ENCODE measurements at places on chromosomes 2 and 18.

DNA sequence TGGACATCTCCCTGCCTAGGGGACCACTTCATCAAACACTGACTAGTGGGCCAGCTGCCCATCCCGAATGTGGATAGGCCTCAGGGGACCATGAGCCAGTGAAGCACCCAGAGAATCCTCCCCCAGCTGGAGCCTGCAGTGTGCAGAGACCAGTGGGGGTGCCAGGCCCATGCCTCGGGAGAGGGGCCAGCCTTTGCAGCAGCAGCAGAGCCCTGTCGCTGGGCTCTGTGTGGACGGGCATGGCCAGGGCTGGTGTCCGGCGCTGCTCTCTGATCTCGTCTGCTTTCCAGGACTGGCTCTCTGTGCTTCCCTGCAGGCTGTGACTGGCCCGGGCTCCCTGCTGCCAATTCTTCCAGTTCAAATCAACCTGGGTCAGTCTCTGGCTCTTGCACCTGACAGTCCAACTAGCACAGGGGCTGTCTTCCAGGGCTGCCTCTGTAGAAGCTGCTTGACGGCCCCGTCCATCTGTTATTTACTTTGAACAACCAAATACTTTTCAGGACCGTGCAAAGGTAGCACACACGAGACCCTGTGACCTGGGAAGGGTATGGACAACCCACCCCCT is 11.4 kb downstream of the KCNIP3 start:
- DNase-seq, result no peak

DNA sequence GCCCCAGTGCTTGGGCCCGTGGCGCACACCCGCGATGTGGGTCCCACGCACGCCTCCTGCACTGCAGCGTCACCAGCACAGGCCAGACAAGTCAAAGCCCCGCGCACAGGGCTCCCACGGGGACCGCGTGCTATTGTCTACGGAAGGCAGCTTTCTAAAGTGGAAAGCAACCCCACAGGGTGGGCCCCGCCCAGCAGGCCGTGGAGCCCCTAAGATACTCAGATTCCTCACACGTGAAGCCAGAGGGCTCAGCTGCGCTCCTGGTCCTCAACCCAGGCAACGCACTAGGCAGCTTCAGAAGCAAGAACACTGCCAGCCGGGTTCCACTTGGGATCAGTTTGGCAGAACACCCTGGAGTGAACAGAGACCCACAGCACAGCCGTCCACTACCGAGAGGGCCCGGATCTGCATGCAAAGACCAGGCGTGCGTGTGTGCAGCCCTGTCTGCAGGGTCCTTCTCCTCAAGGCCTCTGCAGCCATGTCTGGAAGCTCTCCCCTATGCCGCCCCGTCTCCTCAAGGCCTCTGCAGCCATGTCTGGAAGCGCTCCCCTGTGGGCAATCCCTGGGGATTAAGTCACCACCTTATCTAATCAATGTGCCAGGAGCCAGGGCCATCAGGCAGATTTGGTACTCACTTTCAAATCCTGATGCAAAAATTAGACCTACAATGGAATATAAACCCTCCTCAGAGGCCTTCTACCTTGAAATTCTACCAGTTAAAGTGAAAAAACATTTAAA is 231.3 kb downstream of the HDAC4 start:
- no peak for DNase-seq

DNA sequence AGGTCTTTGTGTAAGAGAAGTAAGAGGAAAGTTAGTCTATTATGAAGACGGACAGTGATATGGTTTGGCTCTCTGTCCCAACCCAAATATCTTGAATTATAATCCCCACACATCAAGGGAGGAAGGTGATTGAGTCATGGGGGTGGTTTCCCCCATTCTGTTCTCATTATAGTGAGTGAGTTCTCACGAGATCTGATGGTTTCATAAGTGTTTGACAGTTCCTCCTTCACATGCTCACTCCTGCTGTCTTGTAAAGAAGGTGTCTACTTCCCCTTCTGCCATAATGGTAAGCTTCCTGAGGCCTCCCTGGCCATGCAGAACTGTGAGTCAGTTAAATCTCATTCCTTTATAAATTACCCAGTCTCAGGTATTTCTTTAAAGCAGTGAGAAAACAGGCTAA is 67.6 kb downstream of the NEURL3 start:
- DNase-seq, result no peak

DNA sequence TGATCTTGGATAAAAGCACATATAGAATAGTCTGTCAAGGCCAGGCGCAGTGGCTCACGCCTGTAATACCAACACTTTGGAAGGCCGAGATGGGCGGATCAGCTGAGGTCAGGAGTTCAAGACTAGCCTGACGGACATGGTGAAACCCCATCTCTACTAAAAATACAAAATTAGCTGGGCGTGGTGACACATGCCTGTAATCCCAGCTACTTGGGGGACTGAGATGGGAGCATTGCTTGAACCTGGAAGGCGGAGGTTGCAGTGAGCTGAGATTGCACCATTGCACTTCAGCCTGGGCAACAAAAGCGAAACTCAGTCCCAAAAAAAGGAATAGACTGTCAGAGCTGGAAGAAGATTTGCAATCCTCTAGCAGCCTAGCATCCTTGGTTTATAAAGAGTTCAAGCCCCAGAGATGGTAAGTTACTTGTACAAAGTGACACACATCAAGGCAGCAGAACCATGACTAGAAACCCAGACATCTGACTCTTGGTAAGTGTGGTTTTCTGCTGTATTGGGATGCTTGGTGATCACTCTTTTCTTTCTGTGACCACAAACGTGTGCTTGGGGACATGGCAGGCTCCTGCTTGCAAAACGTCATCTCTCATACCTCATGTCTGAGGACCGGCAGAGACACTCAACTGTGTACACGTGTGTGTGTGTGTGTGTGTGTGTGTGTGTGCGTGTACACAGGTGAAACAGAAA is 69.0 kb downstream of the OSBPL6 start:
- DNase-seq, result no peak

DNA sequence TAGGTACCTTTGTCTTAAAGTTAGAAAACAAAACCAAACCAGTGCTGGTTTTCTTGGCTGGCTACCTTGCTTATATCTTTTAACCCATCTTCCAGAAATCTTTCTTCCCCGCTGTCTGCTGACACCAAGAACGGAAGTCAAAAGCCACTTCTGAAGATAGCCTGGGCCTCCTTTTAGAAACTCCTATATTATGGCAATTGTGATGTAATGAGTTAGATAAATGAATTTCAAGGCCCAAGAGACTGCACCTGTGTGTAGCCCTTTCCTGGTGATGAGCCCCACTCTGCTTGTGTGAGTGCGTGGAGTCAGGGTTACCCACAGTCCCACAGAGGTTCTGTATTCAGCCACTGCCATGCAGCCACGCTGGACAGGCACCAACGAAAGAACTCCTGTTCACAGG is 60.7 kb downstream of the ARMC9 start:
- no peak for DNase-seq

- DNase-seq, result no peak
These were observed 422.7 kb upstream of the FSHR start for GRCh38 chr2:49577041-49577440.

DNA sequence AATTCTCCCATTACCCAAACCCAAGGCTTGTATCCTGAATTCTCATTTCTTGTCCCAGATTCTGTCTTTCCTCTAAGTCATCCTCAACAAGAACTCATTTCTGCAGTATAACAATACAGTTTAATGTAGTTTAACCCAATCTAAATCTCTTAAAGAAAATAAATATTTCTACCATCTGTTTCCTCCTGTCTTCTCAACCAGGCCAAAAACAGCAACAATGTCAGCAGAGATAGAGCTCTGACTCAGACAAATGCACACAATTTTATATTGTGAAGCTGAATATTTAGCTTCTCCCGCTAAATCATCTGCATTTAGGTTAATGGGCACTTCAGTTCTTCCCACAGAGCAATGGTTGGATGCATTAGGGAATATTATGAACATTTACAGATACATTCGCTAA is 35.7 kb upstream of the KYNU start:
- DNase-seq, result no peak

GRCh38 chr18:49481907-49482306 is 5.1 kb downstream of the C18orf32 start:
- DNase-seq, result no peak

GRCh38 chr18:71707400-71707799 is 836.7 kb downstream of the CBLN2 start:
- no peak for DNase-seq

DNA sequence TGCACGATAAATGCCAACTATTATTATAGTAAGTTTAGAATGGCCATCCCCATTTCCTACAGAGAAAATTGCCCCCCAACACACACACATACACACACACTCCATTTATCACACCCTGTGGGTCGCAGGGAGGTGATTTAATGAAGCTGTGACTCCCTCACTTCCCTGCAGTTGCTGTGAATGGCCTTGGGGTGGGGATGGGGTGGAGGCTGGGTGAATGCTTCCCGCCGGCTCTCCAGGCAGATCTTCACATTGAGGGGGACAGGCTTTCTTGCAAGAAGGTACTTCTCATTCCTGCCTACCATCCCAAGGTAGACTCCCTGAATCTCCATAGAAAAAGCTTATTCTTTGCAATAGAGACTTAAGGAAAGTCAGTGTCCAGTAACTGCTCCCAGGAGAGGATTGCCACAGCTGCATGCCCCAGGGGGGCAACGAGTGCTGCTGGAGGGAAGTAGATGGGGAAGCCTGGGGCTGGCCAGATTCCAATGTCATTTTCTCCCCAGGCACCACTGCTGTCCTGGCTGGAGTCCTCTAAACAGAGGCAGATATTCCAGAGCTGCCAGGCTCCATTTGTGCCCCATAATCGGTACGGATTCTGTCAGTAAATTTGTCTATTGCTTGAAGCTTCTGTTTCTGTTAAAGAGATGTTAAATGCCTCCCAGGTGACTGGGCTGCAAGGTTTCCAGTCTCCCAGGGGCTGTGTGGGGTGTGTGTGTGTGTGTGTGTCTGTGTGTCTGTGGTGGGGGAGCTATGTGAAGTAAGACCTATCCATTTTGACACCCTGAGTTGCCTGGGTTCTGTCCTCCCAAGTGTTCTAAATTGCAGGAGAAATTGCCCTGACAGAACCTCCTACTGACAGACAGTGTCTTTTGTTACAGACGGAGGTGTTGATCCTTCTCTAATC is 265.5 kb downstream of the SRBD1 start:
- DNase-seq, result peak; percentile 74

DNA sequence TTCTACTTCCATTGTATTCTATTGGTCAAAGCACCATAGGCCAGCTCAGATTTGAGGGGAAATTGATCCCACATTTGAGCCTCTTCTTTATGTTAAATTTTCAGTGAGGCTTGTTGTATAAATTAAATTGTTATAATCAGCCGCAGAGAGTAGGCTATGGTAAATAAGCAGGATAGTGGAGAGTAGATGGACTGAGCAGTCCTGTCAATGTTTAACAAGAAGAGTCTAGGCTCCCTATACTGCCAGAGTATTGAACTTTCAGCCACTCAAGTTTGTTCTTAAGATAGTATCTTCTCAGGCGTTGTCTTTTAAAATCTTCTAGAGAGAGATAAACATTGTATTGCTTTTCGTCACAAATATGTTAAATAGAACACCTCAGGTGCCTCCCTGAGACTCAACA is 100.9 kb downstream of the PRKRA start:
- no peak for DNase-seq

DNA sequence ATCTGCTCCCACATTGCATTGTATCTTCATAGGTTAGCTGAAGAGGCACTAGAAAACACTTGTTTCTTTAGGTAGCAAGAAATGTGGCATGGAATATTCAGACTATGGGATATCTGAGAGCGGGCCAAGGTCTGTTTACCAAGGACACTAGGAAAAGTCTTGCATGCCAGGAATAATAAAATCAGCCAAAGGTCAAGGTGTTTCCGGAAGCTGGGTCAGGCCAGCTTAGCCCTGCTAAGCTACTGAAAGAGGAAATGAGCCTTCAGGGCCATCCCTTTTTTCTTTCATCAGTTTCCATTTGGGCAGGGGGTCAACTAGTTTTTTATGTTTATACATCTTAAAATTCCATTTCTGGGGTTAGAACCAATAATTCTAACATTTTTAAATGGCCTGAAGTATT is 101.1 kb downstream of the DPP4 start:
- DNase-seq, result no peak

DNA sequence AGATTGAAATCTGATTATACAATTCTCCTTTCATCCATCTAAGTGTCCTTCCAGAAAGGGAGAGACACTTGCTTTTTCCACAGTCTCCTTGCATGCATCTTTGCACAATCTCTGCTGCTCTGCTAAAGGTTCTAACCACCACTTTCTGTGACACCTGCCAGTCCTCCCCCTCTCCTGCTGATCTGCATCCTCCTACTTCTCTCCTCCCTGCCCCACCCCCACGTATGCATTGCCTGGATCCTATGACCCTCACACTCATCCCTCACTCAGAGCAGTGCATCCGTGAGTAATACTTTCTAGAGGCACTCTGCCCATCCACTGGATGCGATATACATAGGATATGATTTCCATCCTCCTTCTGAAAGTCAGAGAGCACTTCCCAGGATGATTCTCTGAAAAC is 27.7 kb upstream of the TRAPPC8 start:
- no peak for DNase-seq

DNA sequence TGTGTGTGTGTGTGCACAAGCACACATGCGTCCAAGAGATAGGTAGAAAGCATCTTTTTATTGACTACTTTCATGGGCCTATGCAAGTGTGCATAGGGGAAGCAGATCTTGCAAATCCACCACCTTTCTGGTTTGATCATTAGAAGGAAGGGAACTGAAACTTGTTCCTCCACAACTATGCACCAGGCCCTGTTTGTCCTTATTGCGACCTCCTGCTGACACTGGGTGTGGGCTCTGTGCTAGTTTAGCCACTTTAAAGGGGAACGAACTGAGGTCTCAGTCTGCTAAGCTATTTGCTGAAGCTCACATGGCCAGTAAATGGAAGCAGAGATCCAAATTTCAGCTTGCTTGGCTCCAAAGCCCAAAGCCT is 32.1 kb upstream of the INSIG2 start:
- no peak for DNase-seq

- no peak for DNase-seq
These were observed 8.6 kb upstream of the IL36A start for GRCh38 chr2:112996635-112997034.

DNA sequence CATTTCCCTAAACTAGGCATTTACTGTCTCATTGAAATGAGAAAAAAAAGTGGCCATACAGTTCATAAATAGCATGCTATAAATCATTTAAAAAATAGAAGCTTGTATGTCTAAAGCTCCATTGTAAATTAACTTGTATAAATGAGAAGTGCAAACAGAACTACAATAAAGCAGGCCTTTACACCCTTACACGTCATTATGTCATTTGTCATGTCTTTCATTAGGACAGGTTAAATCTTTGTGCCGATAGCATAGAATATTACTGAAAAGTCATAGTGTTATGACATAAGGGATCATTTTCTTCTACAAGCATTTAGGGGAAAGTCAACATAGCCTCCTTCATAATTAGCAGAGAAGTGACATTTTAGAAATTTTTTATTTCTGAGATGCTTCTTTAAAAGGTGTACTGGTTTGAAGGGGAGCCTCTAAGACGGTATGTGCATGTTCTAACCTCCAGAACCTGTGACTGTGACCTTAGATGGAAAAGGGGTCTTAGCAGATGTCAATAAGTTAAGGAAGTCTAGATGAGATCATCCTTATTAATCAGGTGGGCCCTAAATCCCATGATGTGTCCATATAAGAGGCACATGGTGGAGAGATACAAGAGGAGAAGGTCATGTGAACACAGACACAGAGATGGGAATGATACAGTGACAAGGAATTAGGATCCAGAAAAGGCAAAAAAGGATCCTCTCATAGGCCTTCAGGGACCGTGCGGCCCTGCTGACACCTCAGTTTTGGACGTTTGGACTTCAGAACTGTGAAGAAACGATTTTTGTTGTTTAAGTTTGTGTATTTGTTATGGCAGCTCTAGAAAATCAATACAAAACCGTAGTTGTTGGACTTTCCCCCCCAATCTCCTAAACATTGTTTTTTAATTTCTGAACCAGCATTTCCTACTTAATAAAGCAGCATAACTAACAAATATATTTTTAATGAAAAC is 863.7 kb downstream of the MBD2 start:
- no peak for DNase-seq
